ENCODE measurements at places on chromosomes 4 and X. TPM values are rescaled to one million over a fixed set of nuclear protein-coding genes. Genes with fewer than 3 reads are reported as not detected.

DNA sequence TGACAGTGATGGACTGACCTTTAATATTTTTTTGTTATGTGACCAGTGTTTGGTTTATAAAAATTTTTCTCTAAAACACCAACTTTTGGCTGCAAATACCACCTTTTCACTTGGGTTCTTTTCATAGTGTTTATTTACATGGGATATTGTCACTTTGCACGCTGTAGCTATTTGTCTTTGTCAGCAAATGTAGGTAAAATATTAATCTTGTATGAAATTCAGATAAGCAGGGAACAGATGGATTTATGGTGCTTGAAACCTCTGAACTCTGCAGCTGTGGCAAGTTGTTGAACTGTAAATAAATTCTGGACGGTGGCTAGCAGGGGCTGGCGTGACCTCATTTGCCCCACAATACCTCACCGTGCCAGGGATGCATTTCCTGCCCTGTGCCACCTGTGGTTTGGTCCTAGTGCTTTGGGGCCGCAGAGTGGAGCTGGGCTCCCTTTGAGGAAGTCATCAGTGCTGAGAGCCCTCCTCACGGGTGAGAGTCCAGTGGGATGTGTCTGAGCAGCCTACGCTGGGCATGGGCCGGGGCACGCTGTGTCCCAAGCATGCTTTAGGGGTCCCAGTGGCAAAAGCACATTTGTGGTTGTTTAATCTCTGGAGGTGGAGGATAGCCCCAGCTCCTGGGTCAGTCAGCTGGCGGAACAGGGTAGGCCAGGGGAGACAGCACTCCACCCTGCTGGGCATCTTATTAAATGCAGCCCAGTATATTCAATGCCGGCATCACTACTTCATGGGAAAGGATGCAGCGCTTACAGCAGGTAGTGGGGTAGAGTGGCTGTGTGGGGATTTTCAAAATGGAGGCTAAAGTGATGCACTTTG is 108.6 kb downstream of the TBL1X start:
- DNase-seq = no peak

DNA sequence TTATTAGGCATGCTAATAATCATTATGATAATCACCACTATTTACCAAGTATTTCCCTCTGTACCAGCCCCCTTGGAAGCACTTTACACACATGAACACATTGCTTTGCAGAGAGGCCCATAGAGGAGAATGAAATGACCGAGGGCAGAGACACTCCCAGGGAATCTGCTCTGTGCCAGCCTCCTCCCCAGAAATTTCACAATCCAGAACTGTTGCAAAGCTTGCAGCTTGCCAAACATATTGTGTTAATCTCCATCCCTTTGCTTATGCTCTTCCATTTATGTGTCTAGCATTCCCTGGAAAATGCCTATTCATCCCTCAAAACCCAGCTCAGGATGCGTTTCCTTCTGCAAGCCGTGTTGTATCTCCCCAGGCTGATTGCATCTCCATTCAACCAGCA is 37.8 kb downstream of the CYTL1 start:
- no peak for DNase-seq

GRCh38 chrX:67714004-67714403 is 170.2 kb downstream of the AR start:
- no peak for DNase-seq

DNA sequence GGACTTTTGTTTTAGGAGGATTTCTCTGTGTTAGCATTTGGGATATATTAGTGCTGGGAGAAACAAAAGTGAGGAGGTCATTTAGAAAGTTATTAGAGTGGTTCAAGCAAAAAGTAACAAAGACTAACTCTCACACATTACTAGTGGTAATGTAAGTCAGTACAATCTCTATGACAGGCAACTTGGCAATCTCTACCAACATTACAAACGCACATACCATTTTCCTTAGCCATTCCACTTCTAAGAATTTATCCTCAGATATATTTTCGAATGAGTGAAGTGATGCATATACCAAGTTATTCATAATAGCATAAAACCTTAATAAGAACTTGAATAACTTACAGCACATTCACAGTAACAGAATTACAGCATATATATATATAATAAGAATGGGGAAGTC is 146.2 kb downstream of the PRSS12 start:
- DNase-seq = no peak

- no peak for DNase-seq
Observed at GRCh38 chrX:72569786-72570185, 2.9 kb downstream of the HDAC8 start.

Gene PCDH10
- total RNA-seq = 0.46 TPM

All from omental fat pad (tissue), 4 donors.